ENCODE measurements at places on chromosomes 1 and 21. TPM values are rescaled to one million over a fixed set of nuclear protein-coding genes. Genes with fewer than 3 reads are reported as not detected.

The UMODL1 gene
- not detected for total RNA-seq

The SLC6A17 gene
- not detected for total RNA-seq

The KLF17 gene
- not detected for total RNA-seq

The FBXO2 gene
- 3.5 TPM for total RNA-seq

The CBS gene
- total RNA-seq = 65.8 TPM

The PDC gene
- total RNA-seq = not detected

The PADI1 gene
- 0.86 TPM for total RNA-seq

Measured in ureter (tissue), 1 donor.